ENCODE measurements at places on chromosomes 12 and 14.

DNA sequence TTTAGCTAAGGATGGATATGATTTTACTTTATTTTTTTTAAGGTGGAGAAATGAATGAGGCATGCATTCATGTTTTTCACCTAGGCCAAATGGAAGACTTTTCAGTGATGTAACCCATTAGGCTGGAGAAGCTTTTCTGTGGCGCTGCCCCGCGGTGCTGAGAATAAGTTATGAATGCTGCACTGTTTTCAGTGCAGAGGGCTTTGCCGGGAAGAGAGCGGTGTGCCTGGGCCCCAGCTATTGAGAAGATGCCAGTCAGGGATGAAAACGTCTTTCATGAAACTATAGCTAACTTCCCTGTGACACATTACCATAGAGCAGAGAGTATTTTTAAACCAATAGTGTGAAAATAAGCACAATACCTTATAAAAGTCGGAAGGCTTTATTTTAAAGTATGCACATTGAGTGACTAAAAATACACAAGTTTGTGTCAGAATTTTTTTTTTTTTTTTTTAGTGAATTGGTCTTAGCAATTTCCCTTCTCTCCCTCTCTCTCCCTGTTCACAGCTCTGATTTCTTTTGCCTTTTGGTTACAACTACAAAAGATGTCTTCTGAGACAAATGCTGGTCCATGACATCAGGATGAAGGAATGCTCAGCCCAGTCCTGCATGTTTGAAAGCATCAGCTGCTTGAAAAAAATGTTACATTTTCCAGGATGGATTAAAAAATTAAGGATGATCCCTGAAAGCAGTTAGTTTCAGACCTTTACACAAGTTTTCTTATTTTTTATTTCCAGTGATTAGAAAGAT is 48.3 kb downstream of the NPAS3 start:
- DNase-seq = no peak

- DNase-seq = no peak
Observed at GRCh38 chr12:11810206-11810545, 160.7 kb downstream of the ETV6 start.

DNA sequence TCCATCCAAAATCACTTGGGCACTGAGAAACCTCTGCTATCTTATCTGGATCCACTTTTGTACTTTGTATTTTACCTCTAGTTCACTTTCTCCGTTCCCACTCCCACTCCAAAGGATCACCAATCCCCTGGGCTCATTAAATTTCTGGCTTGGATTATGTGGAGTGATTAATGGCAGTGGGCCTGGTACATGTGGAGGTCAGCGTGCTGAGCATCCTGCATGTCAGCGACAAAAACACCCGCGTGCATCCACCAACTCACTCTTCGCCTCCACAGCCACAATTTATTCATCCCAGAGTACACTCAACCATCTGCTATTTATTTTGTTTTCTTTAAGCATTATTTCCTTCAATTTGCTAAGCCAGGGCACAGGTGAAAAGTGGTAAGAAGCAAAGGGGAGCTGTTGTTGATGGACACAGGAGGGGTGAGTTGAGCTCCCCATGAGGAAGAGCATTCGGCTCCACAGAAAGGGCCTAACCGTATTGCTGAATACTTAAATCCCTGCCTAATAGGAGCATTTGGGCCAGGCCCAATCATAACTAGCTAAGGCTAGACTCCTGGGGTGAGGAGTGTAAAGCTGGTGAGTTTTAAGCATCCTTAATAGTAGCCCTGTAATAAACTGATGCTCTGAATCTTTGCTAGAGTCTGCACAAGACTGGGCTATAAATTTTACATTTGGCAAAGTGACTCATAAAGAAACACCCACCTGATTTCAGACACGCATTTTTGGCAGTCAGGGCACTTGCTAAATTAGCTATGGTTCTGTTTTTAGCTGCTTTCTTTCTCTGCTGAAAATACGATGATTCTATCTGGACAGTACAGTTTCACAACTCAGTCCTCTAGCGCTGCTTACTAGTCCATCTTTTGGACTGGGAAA is 137.8 kb downstream of the SLC25A21 start:
- DNase-seq = no peak

GRCh38 chr12:75554556-75554880 is 43.1 kb upstream of the KRR1 start:
- no peak for DNase-seq

DNA sequence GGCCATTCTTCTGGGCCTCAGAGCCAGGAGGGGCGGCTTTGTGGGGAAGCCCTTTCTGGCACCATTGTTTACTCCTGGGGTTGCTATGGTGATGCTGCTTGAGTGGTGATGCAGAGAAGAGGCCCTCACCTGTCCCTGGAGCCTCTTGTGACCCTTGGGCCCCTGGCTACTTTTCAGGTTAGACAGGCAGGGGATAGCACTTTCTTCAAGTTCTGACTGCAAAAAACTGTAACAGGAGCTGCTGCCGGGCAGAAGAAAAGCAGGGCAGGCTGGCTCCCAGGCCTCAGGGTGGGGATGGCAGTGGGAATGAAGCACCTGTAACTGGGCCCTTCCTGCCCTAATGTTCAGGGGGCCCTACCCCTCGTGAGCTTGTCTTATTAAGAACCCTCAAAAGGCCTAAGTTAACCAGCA is at the start of gene TEX52:
Gene TEX52 (minus strand): TSS at position 19 of the 411 bp plus-strand sequence. CDS start 13 bp downstream, at position 6.
- DNase-seq = no peak

DNA sequence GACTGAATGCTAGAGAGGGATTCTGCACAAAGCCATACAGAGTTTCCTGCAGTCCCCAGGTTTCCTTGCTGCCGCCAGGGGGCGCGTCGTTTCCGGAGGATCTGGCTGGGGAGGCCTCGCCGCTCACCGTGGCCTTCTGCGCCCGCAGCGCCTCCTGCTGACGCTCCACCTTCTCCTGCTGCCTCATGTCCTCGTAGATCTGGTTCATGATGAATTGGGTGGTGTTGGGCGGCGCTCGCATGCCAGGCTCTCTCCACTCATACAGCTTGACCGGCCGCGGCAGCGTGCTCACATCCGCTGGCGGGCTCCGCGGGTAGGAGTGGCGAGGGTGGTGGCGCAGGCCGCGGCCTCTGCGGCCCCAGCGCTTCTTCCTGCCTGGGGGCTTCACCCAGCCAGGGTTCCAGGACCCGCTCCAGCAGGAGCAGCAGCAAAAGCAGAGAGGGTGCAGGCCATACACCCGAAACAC is 987 bp downstream of the CCER1 start:
- no peak for DNase-seq

DNA sequence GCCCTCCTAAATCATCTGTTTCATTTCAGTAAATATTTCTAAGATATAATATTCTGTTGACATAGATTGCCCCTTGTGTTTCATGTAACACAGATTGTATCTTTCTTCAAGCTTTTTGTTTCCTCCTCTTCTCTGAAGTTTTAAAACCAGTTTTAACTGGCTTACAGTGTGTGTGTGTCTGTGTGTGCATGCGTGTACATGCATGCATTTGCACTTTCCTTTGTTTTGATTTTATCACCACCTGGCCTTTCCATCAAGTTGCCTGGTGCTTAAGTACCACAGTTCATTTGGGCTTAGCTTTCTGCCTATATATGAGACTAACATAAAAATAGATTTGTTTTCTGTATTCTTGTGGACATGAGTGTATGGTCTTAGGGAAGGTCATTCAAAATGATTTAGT is 31.9 kb downstream of the ETNK1 start:
- DNase-seq = no peak

GRCh38 chr14:98651037-98651436 is 621.0 kb downstream of the BCL11B start:
- no peak for DNase-seq

DNA sequence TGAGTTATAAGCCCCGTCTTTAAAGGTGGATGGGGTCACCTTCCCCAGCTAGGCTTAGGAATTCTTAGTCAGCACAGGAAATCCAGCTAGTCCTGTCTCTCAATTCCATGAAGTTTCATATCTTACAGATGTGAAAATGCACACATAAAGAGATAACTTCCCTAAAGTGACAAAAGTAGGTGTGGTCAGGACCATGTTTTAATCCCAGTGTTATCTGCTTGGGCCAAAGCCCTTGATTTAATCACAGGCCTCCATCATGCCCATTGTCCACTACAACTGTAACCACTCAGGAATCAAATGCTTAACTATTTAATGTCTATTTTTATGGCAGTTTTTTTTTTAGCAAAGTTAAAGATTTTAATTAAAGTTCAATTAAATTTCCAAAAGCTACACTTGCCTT is 194.4 kb upstream of the BTG1 start:
- no peak for DNase-seq

- no peak for DNase-seq
Observed at GRCh38 chr14:72625689-72626088, 268.2 kb downstream of the DPF3 start.

GRCh38 chr14:103746701-103747100 is 31.1 kb downstream of the ZFYVE21 start:
- DNase-seq = no peak

DNA sequence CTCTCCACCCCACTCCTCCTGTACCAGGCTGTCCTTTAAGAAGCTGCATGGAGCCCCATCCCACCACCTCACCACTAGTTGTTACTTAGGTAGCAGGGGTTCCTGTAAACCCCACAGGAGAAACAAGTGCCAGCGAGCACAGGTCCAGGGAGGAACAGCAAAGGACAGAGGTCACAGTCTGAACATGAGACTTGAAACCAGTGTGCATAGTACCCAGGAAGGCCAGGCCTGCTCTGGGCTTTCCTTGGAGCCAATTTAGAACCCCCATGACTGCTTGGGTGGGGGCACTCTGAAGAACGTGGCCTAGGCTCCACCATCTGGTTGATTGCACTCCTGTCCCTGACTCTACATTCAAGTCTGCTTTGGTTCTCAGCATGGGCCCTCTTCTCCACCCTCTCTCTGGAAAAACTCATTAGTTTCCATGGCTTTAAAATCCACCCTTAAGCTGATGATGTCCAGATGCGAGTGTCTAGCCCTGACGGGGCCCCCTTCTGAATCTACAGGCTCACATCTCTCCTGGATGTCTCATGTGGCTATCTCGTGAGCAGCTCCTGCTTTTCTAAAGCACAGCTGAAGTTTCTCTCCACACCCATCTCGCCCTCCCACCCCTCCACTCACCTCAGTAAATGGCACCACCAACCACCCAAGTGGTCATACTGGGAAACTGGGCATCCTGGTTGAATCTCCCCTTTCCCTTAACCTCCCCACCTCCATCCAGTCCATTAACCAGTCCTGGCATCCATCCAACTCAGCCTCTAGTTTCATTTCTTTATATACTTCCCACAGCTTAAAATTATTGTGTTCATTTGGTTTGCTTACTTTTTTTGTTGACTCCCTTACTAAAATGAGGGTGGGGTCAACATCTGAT is 8.4 kb downstream of the KRT3 start:
- no peak for DNase-seq

All from activated naive CD8-positive, alpha-beta T cell treated with anti-CD3 and anti-CD28 coated beads, Interleukin-2, amount 50 U/mL, for 16 hours (primary cell).